Stimulated activated CD8-positive, alpha-beta memory T cell treated with anti-CD3 and anti-CD28 coated beads, Interleukin-4, amount 100 ng/mL, for 48 hours (primary cell): ENCODE measurements at places on chromosomes 2 and 18.

DNA sequence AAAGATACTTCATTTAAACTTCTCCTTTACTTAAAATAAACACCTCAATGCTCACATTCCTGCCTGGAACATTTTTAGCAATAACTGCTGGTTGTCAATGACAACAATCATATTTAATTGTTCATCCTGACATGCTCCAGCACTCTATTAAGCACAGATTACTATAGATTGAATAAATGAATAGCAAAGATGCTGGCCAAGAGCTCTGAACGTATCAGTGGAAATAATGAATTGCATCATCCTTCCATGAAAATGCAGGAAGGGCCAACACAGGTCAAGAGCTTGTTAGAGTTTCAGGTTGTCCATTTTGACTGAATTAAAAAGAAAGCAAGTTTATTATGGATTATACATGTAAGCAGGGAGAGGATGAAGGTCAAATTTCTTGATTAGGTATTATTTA, 994.0 kb downstream of the TSN start:
- no peak for DNase-seq

GRCh38 chr2:172219201-172219600, 116.5 kb upstream of the DLX2 start:
- no peak for DNase-seq

GRCh38 chr2:74872389-74872836, 38.5 kb downstream of the HK2 start:
- DNase-seq, result no peak

- no peak for DNase-seq
Measured at GRCh38 chr2:159557437-159558034, 58.8 kb downstream of the BAZ2B start.

- DNase-seq, result no peak
Measured at GRCh38 chr2:20624884-20625485, 25.9 kb downstream of the HS1BP3 start.

DNA sequence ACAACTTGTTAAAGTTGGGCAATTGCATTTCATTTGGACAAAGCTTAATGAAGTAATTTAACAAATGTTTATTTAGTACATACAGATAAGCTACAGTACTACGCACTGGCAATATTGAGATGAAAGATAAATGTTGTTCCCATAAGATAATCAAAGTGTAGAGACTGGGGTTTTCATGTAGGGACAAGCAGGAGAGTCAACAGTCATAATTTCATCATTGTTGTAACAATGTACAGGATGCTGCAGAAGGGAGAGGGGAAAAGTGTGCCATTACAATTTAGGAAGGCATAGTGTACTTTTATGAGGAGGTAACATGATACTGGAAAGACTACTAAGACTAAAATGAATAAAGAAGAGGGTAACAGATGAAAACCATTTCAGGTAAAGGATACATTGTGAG, 441.6 kb downstream of the ERBB4 start:
- DNase-seq, result no peak

DNA sequence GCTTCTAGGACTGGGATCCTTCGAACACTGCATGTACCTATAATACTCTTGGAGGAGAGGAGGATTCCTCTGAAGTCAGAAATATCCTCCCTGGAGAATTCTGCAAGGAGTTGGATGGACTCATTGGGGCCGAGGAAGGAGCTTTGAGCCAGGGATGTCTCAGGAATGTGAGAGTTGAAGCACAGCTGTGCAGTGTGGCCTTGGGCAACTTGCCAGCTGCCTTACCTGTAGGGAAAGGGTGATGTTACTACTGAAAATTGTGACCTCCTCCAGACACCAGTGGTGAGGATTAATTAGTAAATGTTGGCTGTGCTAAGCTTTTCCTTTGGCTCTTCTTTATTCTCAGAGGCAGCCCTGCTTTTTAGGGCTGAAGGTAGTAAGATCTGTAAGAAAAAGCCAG, 41.4 kb downstream of the FMNL2 start:
- DNase-seq, result no peak
